Mucosa of gallbladder (tissue), 1 donor: ENCODE measurements at places on chromosomes 6 and 20. TPM values are rescaled to one million over a fixed set of nuclear protein-coding genes. Genes with fewer than 3 reads are reported as not detected.

DNA sequence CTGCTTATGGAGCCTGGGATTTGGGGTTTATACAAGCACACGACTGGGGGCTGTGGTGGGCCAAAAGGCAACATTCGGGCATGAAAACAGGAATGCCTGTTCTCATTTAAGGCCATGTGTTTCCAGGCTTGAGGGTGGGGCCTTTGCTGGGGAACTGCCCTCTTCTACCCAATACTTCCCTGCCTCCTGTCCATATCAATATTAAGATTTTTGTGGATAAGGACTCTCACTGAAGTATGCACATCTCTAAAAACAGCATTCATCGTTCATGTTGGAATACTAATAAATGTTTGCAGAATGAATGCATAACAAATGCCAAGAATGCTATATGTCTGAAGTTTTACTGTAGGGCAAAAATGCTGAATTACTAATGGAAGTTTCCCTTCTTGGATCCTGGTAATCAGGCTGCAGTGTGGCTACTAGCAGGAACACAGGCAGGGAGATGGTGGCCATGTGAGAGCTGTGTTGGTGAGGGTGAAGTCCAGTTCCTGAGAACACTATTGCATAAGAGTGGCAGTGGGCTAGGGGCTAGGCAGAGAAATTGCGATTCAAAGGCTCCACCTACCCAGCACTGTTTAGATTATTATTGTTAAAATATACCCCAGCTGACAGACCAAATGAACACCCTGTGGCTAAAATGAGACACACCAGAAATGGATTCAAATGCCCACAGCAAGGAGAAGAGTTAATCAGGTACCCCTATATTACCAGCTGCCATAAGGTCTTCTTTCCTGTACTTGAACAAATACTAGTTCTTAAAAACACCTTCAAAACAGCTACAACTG, 644.3 kb downstream of the EPM2A start:
- peak; percentile 13 for DNase-seq

DNA sequence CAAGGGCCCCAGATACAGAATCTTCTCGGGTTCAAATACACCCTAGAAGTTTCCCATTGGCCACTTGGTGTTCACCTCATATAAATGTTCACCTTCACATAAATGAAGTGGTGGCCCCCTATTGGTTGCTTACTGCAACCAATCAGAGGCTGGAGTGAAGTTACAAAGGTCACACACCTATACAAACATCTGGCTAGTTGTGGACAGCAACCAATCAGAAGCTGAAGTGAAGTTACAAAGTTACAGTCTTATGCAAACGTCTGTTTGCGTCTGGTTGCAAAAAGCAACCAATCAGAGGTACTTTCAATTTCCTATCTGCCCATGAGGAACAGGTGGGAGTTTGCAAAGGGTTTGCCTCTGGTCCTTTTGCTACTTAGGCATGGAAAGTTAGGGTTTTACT, 206.5 kb upstream of the BMP2 start:
- DNase-seq, result no peak

DNA sequence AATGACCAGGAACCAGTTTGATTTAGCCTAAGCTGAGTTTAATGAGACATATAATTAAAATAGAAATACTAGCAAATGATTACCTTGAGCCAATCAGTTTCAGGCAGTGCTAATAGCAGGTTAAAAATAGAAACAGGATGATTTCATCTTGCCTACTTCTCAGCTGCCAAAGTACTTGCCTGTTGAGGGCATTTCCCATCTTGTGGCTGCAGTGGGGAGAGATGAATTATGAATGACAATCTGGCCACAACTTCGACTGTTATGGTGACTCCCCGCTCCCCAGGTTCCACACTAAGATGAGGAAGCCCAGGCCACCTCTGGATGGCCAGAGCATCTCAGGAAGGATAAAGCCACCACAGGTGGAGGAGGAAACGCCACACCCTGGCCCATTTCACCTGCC, 31.3 kb downstream of the MBOAT1 start:
- DNase-seq, result no peak

The CRISP2 gene
- 9.8 TPM for total RNA-seq

The GDAP1L1 gene
- total RNA-seq, result not detected

The SLC25A27 gene
- total RNA-seq, result 28.9 TPM
